Keratinocyte (primary cell): ENCODE measurements at places on chromosomes 5 and 9.

DNA sequence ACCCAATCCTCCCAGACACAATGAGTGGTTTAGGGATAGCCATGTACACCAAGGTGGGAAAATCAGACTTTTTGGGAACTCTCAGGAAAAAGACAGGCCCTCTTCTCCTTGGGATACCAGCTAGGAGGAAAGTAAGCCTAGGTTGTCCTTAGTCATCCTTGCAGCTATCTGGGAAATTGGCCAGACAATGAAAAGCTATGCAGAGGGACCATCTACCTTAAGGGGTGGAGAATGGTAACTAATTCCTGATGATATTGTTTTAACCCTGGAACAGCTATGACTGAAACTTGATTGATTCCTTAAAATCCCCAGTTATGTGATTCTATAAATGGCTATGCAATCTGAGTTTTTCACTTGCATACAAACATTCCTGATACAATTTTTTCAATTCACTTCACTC lies 88.9 kb upstream of the BNC2 start:
- no peak for DNase-seq

GRCh38 chr9:122307925-122308324 lies 43.2 kb downstream of the MRRF start:
- no peak for DNase-seq

- no peak for DNase-seq
Measured at GRCh38 chr9:95055334-95055850, 262.1 kb downstream of the FANCC start.

GRCh38 chr5:115084246-115084793 lies 85.4 kb downstream of the TRIM36 start:
- DNase-seq: no peak

GRCh38 chr5:176692326-176692725 lies 45.0 kb downstream of the TSPAN17 start:
- no peak for DNase-seq

DNA sequence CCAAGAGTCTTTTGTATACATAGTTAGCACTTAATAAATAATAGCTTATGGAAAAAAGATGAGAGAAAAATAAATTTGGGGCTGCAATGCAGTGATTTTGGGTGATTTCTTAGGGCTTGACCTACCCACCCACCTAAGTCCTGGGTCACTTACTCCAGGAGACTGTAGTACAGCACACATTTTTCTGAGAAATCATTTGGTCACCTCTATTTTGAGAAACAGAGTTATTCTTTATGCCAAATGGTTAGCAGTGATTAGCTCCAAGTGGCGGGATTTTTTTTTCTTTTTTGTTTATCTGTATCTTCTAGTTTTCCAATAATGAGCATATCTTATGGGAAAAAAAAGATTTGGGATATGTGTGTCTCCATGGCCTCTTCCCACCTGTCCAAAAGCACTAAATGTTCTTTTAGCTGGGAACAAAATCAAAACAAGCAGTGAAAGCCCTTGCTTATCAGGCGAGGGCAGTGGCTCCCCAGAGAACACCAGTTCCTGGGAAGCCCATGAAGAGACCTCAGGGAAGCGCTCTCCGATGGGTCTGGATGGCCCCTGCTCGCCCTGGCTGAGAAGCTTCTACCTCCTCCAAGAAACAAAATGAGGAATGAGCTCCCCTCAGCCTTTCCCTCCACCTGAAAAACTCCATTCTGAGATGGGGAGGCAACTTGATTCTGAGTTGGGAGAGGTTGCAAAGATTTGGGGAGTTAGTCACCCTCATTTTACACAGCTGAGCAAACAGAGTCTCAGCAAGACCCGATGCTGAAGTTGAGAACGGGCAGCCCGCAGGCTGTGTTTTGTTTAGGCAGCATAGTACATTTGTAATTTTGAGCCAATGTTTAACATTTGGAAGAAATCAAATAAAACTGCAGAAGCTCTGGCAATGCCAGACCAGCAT lies 69.9 kb downstream of the CYFIP2 start:
- no peak for DNase-seq

- DNase-seq: no peak
Measured at GRCh38 chr5:73706963-73707362, 81.0 kb downstream of the ARHGEF28 start.

- DNase-seq: no peak
Measured at GRCh38 chr5:178165581-178165980, 11.9 kb upstream of the NHP2 start.

DNA sequence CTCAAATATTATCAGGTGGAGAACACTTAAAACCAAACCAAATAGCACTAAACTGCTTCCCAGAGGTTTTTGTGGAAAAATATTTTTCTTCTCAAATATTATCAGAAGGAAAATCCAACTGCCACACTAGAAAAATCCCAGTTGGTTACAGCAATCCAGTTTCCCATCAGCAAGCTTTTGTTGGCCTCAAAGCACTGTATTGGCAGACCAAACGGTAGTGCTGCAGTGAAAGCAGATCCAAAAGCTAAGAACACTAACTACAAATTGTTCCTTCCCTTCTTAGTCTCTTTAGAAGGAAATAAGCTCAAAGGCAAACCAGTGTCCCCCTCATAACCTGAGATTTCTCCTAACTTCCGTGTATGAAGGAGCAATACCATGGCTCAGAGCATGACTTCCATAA lies 105.3 kb downstream of the TRIM36 start:
- no peak for DNase-seq

GRCh38 chr9:83242066-83242465 lies 179.1 kb upstream of the RASEF start:
- no peak for DNase-seq

DNA sequence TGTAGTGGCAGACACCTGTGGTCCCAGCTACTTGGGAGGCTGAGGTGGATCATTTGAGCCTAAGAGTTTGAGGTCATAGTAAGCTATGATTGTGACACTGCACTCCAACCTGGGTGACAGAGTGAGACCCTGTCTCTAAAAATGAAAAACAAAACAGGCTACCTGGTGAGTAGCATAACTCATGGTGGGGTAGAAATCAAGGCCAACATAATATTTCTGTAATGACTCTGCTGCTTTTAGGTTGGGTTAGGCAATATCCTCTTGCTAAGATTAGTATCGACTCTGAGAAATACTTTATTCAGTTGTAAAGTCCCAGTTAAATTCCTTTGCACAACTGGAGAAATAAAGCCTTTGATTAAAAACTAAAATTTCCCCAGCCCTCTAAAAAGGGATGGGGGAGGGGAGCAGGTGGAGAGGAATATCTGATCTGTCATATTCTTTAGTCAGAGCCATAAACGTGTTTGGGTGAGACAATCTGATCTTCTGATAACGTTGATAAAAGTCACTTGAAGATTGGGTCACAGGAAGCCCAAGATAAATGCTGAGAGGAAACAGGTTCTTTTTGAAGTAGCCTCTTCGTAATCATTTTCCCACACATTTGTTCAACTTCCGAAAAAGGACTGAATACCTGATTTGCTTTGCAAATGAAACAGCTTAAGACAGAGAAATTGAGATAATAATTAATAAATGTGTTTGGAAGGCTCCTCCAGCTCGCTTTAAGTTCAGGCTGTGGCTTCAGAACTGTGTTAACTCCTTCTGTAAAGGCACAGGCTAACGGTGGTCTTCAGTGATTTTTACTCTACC lies 14.9 kb downstream of the IL4 start:
- no peak for DNase-seq

- DNase-seq: no peak
Measured at GRCh38 chr5:136109453-136110135, 23.1 kb upstream of the SMAD5 start.

DNA sequence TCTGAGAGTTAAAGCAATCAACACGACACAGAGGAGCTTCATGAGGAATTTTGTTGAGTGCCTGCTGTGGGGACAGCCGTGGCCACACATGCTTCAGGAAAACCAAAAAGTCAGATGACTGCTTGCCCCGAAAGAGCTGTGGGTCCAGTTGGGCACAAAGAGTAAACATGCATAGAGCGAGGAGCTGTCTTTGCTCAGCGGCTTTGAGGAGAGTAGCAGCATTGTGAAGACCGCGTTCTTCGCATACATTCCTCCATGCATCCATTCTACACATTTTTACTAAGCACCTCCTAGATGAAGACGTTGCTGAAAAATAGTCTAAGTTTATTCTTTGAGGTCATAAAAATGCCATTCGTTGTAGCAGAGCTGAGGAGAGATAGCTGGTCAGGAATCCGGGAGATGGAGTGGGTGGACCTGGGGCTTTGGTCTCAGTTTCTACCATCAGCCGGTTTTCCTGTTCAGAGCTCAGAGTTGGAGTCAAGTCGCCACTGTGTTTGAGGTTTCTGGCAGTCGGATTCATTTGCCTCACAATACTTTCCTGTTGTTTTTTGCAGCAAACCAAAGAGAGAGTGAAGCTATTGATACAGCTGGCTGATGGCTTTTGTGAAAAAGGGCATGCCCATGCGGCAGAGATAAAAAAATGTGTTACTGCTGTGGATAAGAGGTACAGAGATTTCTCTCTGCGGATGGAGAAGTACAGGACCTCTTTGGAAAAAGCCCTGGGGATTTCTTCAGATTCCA lies 194.5 kb upstream of the OTULINL start:
- DNase-seq: no peak

GRCh38 chr9:96442491-96442890 lies 7.5 kb upstream of the HABP4 start:
- no peak for DNase-seq

GRCh38 chr5:112514111-112514510 lies 95.0 kb upstream of the EPB41L4A start:
- no peak for DNase-seq

GRCh38 chr5:111668477-111669414 lies 88.2 kb downstream of the NREP start:
- DNase-seq: peak; percentile 21

DNA sequence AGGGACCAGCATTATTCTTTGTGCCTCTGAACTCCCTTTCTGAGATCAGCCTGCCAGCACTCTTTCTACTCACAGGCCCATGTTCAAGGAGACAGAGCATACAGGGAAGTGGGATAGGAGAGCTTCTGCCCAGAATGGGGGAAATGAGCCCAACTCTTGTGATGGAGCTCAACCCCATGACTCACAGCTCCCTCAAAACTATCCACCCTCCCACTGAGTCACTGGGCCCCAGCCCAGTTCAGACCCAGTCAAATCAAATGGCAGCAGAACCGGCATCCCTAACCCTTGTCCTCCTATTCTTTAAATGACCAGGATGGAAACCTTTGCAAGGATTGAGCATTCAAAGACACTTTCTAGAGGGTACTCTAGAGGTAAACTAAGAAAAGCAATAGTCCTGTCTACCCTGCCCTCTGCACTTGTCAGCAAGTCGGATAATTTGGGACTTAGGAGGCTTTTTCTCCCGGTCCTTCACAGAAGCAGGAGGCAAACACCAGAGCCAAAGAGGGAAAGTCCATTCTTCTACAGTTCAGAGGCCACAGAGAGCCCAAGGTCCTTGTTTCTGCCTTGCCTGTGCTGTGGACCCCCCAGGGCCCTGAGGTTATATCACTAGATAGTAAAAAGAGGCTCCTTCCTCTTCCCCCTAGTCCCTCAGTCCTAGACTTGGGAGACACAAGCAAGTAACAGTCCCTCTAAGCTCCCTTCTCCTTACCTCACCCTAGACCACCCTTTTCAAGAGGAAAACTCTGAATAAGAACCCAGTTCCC lies 3.2 kb downstream of the ATOSB start:
- no peak for DNase-seq

GRCh38 chr9:79134654-79135053 lies 437.1 kb upstream of the TLE4 start:
- DNase-seq: no peak

DNA sequence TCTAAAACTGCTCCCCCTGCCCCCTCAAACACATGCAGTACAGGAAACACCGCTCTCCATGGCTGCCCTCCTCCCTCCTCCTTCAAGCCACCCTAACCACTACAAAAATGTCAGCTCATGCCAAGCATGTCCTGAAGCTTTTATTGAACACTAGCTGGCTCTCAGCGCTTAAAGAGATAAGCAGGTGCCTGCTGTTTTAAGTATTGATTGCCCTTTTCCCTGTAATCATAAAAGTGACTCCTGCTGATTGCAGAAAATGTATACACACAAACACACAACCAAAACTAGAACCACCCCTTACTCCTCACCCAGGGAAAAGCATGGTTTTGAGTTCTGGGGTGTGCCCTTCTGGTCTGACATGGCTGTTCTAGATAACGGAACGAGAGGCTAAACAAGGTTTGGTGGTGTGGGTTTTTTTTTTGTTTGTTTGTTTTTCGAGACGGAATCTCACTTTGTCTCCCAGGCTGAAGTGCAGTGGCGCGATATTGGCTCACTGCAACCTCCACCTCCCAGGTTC lies 3.7 kb upstream of the UCK1 start:
- no peak for DNase-seq

DNA sequence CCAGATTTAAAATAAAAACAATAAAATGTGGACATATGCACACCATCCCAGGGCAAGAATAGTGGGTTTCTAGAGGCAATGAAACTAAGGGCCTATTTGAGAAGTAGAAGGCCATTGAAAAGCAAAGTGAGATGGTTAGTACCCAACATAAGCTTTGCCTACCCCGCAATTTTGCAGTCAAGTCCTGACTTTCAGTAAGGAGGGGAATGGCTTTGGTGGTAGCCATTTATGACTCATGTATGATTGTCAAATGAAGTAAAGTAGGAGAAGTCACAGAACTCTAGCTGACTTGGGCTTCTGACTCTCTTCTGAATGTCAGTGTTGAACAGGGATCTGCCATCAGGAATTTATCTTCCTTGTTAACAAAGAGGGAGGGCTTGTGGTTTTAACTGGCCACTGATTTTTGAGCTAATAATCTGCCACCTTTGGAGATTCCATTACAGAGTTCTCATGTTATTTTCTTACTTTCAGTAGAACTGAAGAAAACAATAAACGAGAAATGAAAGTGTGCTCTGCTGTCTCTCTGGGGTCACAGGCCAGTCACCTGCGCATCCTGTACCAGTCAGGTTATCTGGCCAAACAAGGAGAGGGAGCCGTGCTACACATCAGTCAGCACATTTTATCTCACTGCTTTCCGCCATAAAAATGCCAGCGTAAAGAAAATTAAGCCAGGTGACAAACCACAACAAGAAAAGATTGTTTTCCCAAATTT lies 14.3 kb upstream of the SNCAIP start:
- DNase-seq: no peak

DNA sequence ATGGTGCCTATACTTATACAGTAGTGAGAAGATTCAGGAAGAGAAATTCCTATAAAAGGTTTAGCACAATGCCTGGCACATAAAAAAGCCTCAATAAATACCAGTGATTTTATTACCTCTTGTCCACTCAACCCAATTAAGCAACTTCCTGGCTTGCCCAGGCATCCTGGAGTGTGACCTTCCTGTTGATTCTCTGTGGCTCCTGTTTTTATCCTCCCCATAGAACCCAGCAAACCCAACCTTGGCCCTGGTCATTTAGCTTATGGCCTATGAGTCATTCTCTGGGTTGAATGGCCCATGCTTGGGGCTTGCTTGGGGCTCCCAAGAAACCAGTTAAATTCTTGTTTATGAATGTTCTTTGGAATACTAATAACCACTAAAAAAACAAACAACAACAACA lies 21.4 kb upstream of the SPARC start:
- no peak for DNase-seq
